Fibroblast of lung (primary cell): ENCODE measurements at places on chromosomes 4 and X. TPM values are rescaled to one million over a fixed set of nuclear protein-coding genes. Genes with fewer than 3 reads are reported as not detected.

GAGE13 gene
- not detected in 2 replicates for total RNA-seq

ANOS1 gene
- total RNA-seq, result under 0.01 TPM in 2 replicates

MAGEB6B gene
- total RNA-seq, result not detected in 2 replicates

ASB5 gene
- 0.51 and 1.8 TPM in 2 replicates for total RNA-seq

WDFY3 gene
- total RNA-seq, result 64.5 and 88.8 TPM in 2 replicates

NXF2 gene
- total RNA-seq, result not detected in 2 replicates

CENPE gene
- total RNA-seq, result 1.5 and 8.6 TPM in 2 replicates

S100P gene
- not detected in 2 replicates for total RNA-seq

NSG1 gene
- under 0.01 and 0.17 TPM in 2 replicates for total RNA-seq

SPON2 gene
- total RNA-seq, result 261 and 367 TPM in 2 replicates

OPRPN gene
- total RNA-seq, result not detected in 2 replicates

ZIC3 gene
- total RNA-seq, result not detected in 2 replicates

BEX2 gene
- total RNA-seq, result 2.8 and 5.9 TPM in 2 replicates

UGT2A3 gene
- not detected in 2 replicates for total RNA-seq

DIPK2B gene
- not detected in 2 replicates for total RNA-seq

SUPT20HL2 gene
- total RNA-seq, result not detected in 2 replicates

PITX2 gene
- 0.26 and 0.33 TPM in 2 replicates for total RNA-seq

SLC6A8 gene
- 9.8 and 11.1 TPM in 2 replicates for total RNA-seq

LGI2 gene
- under 0.01 TPM in 2 replicates for total RNA-seq

CFI gene
- 10.2 and 36.0 TPM in 2 replicates for total RNA-seq

LUZP4 gene
- not detected in 2 replicates for total RNA-seq

TRPC3 gene
- total RNA-seq, result 1.0 and 1.2 TPM in 2 replicates

LRCH2 gene
- 12.8 and 19.5 TPM in 2 replicates for total RNA-seq

KCNIP4 gene
- not detected in 2 replicates for total RNA-seq

OTC gene
- total RNA-seq, result not detected in 2 replicates

TIGD4 gene
- total RNA-seq, result under 0.01 TPM in 2 replicates

ZAR1 gene
- not detected in 2 replicates for total RNA-seq

PDLIM3 gene
- 20.8 and 50.3 TPM in 2 replicates for total RNA-seq

ELF4 gene
- 5.9 and 9.9 TPM in 2 replicates for total RNA-seq

SLC4A4 gene
- 9.8 and 12.2 TPM in 2 replicates for total RNA-seq

ADAMTS3 gene
- total RNA-seq, result 2.1 TPM in 2 replicates

AP1AR gene
- 22.1 and 30.9 TPM in 2 replicates for total RNA-seq

SMPX gene
- total RNA-seq, result not detected in 2 replicates

XAGE5 gene
- not detected in 2 replicates for total RNA-seq

NLRP2B gene
- under 0.01 TPM in 1 of 2 replicates, not detected in the other for total RNA-seq

IGBP1 gene
- 81.1 and 154 TPM in 2 replicates for total RNA-seq

USP17L20 gene
- total RNA-seq, result not detected in 2 replicates

PCDH7 gene
- total RNA-seq, result 2.3 and 9.0 TPM in 2 replicates

VCX3B gene
- total RNA-seq, result not detected in 2 replicates

ODAPH gene
- not detected in 2 replicates for total RNA-seq
